ENCODE measurements at places on chromosomes 2 and 18.

GRCh38 chr2:162073888-162074631 is at the start of gene DPP4:
TSS of gene DPP4 (minus strand) at chr2:162074215. CDS start at chr2:162073981, 234 bp downstream.
- DNase-seq = peak; percentile 55

GRCh38 chr18:28406533-28406932 is 229.6 kb upstream of the CDH2 start:
- DNase-seq = no peak

GRCh38 chr2:42844901-42845821 is 52.8 kb upstream of the HAAO start:
- no peak for DNase-seq

DNA sequence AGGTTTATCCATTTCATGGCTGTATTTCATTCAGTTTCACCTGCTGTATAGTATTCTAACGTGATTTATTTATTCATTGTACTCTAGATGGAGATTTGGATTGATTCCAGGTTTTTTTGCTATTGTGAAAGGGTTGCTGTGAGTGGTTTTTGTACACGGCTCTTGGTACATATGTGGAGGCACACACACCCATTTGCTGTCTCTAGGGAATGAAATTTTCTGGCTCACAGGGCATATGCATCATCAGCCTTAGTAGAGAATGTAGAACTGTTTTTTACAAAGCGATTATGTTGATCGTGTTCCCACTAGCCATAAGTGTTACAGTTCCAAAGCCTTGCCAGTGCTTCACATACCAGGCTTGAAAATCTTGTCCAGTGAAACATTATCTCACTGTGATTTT is 5.1 kb downstream of the SPTBN1 start:
- no peak for DNase-seq

GRCh38 chr18:73684647-73685046 is 463.0 kb downstream of the FBXO15 start:
- DNase-seq = no peak

Measured in stimulated activated CD4-positive, alpha-beta T cell treated with anti-CD3 and anti-CD28 coated beads, Interleukin-2, amount 100 ng/mL, for 24 hours (primary cell).